H9 (cell line): ENCODE measurements at places on chromosomes 16 and 17. TPM values are rescaled to one million over a fixed set of nuclear protein-coding genes. Genes with fewer than 3 reads are reported as not detected.
A peak's percentile ranks its signal among the peaks of the same experiment; 100 is the strongest.

The TADA2A gene
- total RNA-seq, result 20.9 and 25.2 TPM in 2 replicates

The PRSS21 gene
- total RNA-seq, result not detected in 2 replicates

DNA sequence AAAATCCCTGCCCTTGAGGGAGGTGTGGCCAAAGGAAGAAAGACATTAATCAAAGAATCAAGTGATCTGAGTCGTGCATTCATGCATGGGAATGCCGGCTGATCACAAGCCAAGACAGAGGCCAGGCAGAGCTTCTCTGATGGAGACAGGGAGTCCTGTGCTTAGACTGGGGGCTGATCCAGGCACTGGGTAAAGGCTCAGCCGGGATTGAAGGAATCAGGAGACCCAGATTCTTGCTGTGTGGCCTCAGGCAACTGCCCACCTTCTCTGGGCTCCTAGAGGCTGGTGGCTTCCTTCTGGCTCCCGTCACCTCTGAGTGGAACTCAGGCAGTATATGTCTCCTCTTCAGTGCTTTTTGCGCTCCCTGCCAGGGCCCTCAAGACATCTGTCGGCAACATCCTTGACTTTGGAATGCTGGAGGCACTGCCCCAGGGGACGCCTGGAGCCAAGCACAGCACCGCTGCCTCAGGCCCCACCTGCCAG, 17.7 kb downstream of the RAI1 start:
- no peaks in the 10 kb centered on the region for H3K36me3 ChIP-seq
- no peak overlapping the region for H3K4me3 ChIP-seq
- DNase-seq, result peak; percentile 76
- peaks cover 80% of the 10 kb centered on the region for H3K27me3 ChIP-seq
- peaks cover 8% of the 10 kb centered on the region; the same call in 1 of the 2 replicates for H3K4me1 ChIP-seq
- no peak overlapping the region for H3K27ac ChIP-seq

The VAT1L gene
- total RNA-seq, result 33.8 and 34.1 TPM in 2 replicates

The MT1H gene
- total RNA-seq, result 10.7 and 12.5 TPM in 2 replicates

GRCh38 chr16:4494746-4495490, 18.7 kb downstream of the HMOX2 start:
- DNase-seq, result no peak
- peaks cover 3% of the 10 kb centered on the region; the same call in 1 of the 2 replicates for H3K36me3 ChIP-seq
- no peak overlapping the region for H3K27ac ChIP-seq
- H3K27me3 ChIP-seq, result no peaks in the 10 kb centered on the region
- no peak overlapping the region for H3K4me3 ChIP-seq
- no peaks in the 10 kb centered on the region for H3K4me1 ChIP-seq

DNA sequence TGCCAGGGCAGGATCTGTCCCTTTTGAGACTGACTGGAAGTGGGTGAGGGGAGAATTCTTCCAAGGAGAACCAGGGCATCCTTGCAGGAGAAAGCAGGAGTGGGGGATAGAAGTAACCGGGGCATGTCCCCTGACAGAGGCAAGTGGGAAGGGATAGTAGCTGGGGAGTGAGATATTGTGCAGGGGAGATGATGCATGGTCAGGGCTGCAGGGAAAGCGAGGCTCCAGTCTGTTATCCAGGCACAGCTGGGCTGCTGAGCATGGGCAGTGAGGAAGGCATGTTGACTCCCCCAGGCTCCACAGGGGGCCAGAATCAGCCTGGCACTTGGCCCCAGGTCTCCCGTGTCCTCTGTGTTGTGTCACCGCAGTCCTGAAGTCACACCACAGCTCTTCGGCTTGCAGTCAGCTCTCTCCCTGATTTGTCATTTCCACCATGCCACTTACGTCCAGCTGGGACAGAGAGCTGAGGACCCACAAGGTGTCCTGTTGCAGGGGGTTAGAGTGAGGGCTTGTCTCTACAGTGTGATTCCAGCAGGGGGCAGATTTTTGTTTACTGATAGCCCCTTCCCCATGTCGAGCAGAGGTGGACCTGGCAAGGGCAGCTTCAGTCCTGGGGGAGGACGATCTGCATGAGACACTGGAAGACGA, 40.9 kb downstream of the B9D1 start:
- H3K4me3 ChIP-seq, result no peak overlapping the region; the same call in 2 of the 3 replicates
- no peaks in the 10 kb centered on the region for H3K27me3 ChIP-seq
- H3K27ac ChIP-seq, result no peak overlapping the region
- peaks cover 4% of the 10 kb centered on the region for H3K4me1 ChIP-seq
- peaks cover 31% of the 10 kb centered on the region for H3K36me3 ChIP-seq
- DNase-seq, result peak; percentile 75

DNA sequence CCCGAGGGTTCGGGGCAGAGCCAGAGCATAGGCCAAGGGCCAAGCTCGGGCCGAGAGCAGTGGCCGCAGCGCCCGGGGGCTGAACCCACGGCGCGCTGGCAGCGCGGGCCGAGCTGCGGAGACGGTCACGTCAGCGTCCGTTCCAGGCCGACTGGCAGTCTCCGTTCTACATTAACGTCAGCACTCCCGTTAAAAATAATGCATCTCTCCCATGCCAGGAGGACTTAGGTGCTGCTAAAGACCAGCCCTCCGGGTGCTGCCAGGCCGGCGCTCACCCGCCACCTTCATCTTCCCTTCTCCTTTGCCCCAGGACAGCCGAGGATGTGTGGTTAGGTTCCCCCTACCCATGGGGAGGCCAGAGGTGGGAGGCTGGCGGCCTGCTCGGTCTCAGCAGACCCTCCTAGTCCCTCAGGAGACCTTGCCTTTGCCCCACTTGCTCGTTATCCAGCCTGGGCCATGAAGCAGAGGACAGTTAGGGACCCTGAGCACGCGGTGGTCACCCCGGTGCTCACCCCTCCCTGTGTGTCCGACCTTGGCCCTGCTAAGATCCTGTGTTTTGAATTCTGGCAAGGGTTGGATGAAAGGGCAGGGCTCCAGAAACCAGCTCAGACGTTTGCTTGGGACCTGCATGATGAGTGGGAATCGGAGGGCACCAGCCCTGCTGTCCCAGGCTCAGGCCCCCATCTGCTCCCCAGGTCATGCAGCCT, 572 bp downstream of the MPG start:
- DNase-seq, result no peak
- H3K36me3 ChIP-seq, result peaks cover 15% of the 10 kb centered on the region
- no peak overlapping the region for H3K27ac ChIP-seq
- peaks cover 3% of the 10 kb centered on the region; the same call in 1 of the 2 replicates for H3K4me1 ChIP-seq
- H3K4me3 ChIP-seq, result peak overlapping the region; percentile 78

The LAT gene
- 3.7 and 4.3 TPM in 2 replicates for total RNA-seq

DNA sequence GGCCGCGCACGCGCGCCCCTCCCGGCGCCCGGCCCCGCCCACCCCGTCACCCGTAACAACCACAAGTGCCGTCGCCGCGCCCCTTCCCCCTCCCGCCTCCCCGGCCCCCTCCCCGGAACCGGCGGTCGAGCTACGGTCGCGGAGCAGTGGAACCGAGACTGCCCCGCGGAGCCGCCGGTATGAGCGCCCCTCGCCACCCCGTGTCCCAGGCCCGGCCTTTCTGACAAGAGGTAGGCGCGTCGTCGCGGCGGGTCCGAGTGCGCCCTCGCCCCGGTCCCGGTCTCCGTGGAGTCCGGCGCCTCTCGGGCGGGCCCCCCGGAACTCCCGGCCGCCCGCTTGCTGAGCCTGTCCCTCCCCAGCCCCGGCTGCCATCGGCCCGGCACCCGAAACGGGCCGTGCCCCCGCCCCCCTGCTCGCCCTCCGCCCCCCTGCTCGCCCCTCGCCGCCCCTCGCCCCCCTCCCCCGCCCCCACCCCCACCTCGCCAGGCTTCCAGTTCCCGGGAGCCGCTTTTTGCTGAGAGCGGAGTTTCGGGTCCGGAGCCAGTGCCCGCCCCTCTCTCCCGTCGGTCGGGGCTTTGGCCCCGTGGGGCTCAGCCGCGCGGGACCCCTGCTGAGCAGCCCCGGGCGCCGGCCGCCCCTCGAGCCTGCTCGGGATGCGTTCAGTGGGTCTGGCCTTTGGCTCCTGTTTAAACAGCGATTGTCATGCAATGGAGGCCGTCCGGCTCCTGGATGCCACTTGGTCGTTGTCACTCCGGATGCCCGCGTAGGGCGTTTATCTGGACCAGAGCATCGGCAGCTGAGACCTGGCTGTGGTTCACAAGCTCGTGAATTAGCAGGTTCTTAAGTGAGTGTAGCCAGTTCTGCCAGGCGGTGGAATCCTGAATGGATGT, at the start of gene SEC14L1:
SEC14L1 (plus strand) TSS at position 92 of the 890 bp plus-strand sequence. CDS start 2,628 bp downstream, outside the sequence.
- no peak within 1 kb of the TSS for H3K27ac ChIP-seq
- no peaks in the 10 kb centered on the region for H3K27me3 ChIP-seq
- DNase-seq, result peak; percentile 86
- peak within 1 kb of the TSS; percentile 78 for H3K4me3 ChIP-seq
- H3K36me3 ChIP-seq, result peaks cover 41% of the 10 kb centered on the region

- 0 out of 2 replicates have a peak, but pooled peaks cover 2% of the 10 kb centered on the region for H3K4me1 ChIP-seq
- no peak overlapping the region for H3K27ac ChIP-seq
- no peak for DNase-seq
- H3K4me3 ChIP-seq, result no peak overlapping the region; the same call in 1 of the 2 replicates
- no peaks in the 10 kb centered on the region for H3K36me3 ChIP-seq
Measured at GRCh38 chr17:38559880-38560230, 45.9 kb downstream of the SRCIN1 start.

- no peak overlapping the region for H3K4me3 ChIP-seq
- H3K27me3 ChIP-seq, result no peaks in the 10 kb centered on the region
- no peak overlapping the region for H3K27ac ChIP-seq
Measured at GRCh38 chr16:52819808-52820207, 232.9 kb downstream of the CHD9NB start.

The HS3ST3B1 gene
- 2.8 and 2.9 TPM in 2 replicates for total RNA-seq

DNA sequence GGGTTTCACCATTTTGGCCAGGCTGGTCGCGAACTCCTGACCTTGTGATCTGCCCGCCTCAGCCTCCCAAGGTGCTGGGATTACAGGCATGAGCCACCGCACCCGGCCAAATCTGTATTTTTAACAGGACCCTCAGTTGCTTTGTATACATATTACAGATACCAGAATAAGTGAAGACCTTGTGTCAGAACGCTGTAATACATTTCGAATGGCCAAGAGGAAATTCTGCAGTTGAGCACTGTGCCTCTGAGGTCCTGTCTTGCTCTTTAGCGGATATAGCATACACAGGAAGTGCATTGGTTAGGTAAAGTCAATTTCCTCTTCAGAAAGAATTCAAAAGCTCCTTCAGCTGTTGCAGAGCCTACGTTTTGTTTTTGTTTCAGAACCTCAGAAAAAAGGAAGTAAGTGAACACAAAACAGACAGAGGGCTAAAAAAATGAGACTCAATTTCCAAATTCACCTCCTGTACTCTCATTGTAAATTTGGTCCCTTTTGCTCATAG, 15.7 kb downstream of the CRLF3 start:
- no peaks in the 10 kb centered on the region for H3K27me3 ChIP-seq
- no peak overlapping the region for H3K4me3 ChIP-seq
- H3K36me3 ChIP-seq, result peaks cover 24% of the 10 kb centered on the region
- no peak overlapping the region for H3K27ac ChIP-seq
- DNase-seq, result no peak

The KIF22 gene
- total RNA-seq, result 148 and 151 TPM in 2 replicates

GRCh38 chr16:57531635-57532265, 4.6 kb downstream of the CCDC102A start:
- H3K27me3 ChIP-seq, result no peaks in the 10 kb centered on the region; the same call in 1 of the 2 replicates
- H3K4me1 ChIP-seq, result peaks cover 5% of the 10 kb centered on the region; the same call in 1 of the 2 replicates
- H3K36me3 ChIP-seq, result peaks cover 18% of the 10 kb centered on the region; the same call in 2 of the 3 replicates
- H3K4me3 ChIP-seq, result no peak overlapping the region; the same call in 1 of the 3 replicates
- no peak overlapping the region for H3K27ac ChIP-seq

DNA sequence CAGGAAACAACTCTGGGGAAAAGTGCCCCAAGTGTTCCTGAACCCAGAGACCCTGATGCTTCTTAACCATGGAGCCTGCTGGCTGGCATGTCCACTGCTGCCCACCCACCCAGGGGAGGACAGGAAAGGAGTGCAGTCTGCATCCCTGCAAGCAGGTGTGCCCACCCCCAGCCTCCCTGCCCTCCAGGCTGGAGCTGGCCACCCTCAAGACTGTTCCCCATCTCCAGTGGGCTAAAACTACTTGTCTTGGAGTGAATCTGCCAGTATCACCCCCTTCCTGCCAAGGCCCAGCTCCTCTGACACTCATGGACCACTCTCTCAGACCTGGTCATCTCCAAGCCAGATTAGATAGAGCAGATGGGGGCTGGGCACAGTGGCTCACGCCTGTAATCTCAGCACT, 29.8 kb downstream of the ARHGAP27 start:
- no peak overlapping the region for H3K27ac ChIP-seq
- no peak overlapping the region for H3K4me3 ChIP-seq
- no peaks in the 10 kb centered on the region for H3K27me3 ChIP-seq
- DNase-seq, result no peak
- H3K4me1 ChIP-seq, result peaks cover 3% of the 10 kb centered on the region; the same call in 1 of the 2 replicates

GRCh38 chr17:34283571-34283970, 2.0 kb upstream of the CCL11 start:
- no peaks in the 10 kb centered on the region for H3K4me1 ChIP-seq
- no peaks in the 10 kb centered on the region for H3K27me3 ChIP-seq
- H3K27ac ChIP-seq, result no peak overlapping the region

DNA sequence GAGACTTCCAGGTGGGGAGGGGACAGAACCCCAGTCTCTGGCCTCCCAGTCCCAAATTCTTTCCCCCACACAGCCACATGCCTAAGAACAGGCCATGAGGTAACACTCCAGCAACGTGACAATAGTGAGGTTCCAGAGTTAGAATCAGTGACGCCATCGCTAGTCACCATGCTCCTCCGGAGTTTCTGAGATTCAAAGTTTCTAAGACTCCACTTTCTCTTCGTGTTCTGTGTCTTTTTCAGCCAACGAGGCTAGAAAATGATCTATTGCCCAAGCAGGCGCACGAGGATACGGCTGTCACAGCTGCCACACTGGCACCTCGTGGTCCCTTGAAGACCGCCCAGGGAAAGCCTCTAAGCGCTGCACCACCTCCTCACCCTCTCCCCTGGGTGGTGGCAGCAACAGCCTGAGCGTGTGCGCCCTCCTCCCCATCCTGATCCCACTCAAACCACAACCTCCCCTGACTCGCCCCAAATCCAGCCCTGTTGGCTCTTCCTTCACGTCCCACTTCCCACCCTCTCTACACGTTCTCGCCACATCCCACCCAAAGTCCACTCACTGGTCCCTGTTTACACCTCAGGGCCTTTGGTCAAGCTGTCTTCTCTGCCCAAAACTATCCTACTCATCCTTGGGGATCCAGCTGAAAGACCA, 1.0 kb downstream of the MCRIP1 start:
- H3K4me3 ChIP-seq, result peak overlapping the region; percentile 91
- no peak for DNase-seq
- no peak overlapping the region for H3K27ac ChIP-seq
- H3K27me3 ChIP-seq, result no peaks in the 10 kb centered on the region
